Activated CD4-positive, CD25-positive, alpha-beta regulatory T cell treated with anti-CD3 and anti-CD28 coated beads, Interleukin-2, amount 50 U/mL, for 72 hours (primary cell): ENCODE measurements at places on chromosomes 16 and 17.

GRCh38 chr16:67814567-67814966, 7.9 kb downstream of the TSNAXIP1 start:
- no peak for DNase-seq

DNA sequence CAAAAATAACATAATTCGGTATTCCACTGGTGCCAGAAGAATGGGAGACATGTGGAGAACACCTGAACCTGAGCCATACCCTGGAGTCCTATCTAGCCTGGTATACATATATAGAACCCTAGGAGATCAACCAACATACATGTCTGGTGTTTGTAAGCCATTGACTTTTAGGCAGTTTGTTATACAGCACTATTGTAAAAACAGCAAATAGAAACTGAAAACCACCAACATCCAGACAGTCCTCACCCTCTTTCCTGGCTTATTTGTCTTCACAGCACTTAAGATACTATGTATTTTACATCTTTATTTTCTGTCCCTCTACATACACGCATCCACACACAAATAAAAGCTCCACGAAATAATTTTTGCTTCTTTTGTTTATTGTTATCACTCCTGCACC, 404.2 kb upstream of the PMFBP1 start:
- no peak for DNase-seq

GRCh38 chr17:73020110-73020509, 72.4 kb downstream of the SLC39A11 start:
- no peak for DNase-seq

- DNase-seq, result no peak
Measured at GRCh38 chr17:10112962-10113361, 85.4 kb downstream of the GAS7 start.

- no peak for DNase-seq
Measured at GRCh38 chr16:20107083-20107482, 33.4 kb upstream of the GPR139 start.

DNA sequence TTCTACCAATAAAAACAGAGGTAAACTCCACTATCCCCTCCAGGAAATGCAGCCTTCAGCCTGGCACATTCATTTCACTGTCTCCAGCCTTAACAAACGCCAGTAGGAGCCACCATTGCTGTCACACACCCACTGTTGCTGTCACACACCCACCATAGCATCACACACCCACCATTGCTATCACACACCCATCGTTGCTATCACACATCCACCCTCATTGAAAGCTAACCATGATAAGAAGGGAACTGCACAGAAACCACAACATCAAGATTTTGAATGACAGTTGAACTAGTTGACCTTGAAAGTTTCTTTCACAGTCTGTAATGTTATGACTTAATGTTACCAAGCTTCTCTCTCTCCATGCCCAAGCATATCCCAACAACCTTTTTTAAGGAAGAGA, 38.1 kb downstream of the SHCBP1 start:
- no peak for DNase-seq

GRCh38 chr17:63701868-63702720, 2.2 kb upstream of the LIMD2 start:
- peak; percentile 70 for DNase-seq

- DNase-seq, result no peak
Measured at GRCh38 chr16:86863609-86864008, 285.3 kb downstream of the FOXL1 start.

DNA sequence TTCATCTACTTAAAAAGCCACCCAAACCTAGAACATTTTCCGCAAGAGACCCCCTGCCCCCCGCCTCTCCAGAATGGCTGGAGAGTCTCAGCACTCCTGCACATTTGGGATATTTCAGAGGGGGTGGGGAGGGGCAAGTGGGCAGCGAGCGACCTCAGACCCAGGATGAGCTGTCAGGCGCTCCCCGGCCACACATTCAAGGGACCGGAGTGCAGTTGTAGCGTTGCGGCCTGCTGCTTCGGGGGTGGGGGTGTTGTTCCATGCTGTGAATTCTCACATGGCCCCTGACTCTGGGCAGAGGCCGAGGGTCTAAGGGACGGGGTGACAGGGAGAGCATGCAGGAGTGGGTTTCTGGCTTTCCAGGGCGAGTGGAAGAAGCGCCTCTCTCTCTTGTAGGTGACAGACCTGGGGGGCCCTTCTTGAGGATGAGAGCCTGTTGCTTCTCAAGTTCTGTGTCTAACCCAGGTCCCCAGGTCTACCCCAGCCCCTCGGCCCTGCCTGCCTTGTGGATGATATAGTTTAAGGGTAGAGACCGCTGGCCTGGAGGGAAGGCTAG, 231.2 kb downstream of the SEC14L1 start:
- DNase-seq, result no peak

- peak; percentile 79 for DNase-seq
Measured at GRCh38 chr17:82065638-82066303, at the start of gene DUS1L. DUS1L (minus strand) TSS chr17:82065804; CDS start chr17:82065059, 745 bp downstream.

DNA sequence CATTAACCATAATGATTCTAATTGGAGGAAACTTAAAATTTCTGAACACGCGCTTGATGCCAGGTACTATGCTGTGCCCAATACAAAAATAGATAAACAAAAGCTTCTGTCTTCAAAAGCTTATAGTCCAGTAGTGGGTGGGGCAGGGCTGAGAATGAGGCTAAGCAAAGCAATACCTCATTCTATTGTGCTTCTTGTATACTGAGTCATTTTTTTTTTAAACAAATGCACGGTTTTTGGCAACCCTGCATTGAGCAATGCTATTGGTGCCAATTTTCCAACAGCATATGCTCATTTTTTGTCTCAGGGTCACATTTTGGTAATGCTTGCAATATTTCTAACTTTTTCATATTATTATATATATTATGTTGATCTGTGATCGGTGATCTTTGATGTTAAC, 34.7 kb upstream of the HNF1B start:
- no peak for DNase-seq

GRCh38 chr16:30533748-30534367, 800 bp downstream of the ZNF747 start:
- DNase-seq, result no peak

- no peak for DNase-seq
Measured at GRCh38 chr16:16028311-16028999, 79.0 kb downstream of the ABCC1 start.

DNA sequence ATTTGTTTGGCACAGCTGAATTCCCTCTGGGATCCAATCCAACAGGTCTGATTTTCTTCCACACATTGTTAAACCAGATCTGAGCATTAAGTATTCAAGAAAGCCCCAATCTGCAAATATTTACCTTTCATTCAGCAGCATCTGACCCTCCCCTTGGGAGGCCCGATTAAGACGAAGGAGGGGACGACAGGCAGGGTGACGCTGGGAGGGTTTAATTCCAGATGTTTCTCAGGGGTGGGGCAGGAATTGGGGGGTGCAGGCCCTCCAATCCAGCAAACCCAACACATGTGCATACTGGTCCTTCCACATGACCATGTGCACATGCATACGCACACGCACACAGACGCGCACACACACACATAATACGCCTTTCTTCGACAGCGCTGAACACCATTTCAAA, 240.5 kb downstream of the GSG1L start:
- no peak for DNase-seq

GRCh38 chr16:26198221-26198620, 506.5 kb downstream of the HS3ST4 start:
- no peak for DNase-seq

DNA sequence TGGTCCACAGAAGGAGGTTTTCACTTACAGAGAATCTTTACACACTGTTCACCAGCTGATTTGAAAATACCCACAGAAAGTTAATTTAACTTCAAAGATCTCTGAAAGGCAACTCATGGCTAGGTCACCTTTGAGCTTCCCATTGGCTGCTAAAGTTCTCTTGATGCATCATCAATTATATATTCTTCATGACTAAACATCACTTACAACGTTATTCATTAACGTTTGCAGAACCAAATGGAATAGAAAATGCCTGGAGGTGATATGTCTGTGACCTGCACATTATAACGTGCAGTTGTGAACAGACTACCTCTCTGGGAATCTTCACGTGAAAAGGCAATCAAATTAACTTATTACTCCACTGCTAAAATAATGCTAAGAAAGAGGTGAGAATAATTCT, 238.5 kb downstream of the ZFHX3 start:
- no peak for DNase-seq

DNA sequence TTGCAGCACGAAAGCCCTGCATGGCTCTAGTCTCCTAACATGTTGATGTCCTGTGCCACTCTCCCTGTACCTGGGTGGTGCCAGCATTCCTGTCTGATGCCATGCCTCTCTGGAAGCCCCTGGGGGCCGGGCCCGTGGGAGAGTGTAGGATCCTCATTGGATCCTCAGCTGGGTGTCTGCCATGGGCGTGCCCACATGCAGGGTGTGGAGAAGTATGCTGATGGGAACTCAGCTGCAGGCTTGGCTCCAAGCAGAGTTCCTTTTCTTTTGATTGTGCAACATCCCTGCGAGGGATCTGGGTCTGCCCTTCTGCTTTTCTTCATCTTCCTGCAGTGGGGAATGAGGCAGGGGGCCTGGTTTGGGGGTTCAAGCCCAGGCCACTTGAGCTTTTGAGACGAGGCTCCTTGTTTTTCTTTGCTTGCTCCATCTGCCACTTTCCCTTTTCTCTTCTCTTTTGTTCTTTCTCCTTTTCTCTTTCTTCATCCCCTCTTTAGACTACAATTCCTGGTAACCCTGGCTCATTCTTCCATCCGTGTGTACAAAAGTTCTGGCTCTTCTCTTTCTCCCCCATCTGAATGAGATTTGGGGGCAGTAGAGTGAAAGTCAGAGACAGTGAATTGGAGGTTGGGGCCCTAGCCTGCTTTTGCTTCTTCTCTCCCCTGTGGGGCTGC, 32.9 kb downstream of the KSR1 start:
- DNase-seq, result no peak

- no peak for DNase-seq
Measured at GRCh38 chr17:37458805-37459204, 30.9 kb upstream of the DUSP14 start.

GRCh38 chr17:17139972-17140589, 66.1 kb downstream of the PLD6 start:
- DNase-seq, result no peak

DNA sequence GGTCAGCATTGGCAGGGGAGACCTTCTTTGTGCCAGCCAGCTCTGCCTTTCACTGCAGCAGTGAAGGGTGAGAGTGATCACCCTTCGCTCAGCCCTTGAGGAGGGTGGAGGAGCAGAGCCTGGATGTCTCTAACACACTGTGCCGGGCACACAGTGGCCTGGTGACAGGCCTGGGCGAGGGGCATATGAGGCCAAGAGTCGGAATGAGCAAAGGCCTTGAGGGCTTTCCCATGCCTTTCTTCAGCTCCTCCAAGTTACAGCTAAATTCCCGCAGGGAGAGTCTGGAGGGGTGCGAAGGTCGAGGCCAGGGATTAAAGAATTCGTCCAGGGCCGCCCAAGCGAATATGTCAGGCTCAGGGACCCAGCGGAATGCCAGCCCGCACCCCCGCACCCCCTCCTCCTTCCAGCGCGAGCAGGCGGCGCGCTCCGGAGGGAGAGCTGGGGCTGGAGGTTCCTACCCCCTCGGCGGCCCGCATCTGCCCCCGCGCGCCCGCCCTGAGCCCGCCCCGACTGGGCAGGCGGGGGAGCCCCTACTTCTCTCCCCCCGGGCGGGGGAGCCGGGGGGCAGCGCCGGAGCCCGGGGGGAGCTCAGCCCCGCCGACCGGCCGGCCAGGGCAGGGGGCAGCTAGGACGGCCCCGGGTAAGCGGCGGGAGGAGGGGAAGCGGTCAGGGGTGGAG, at the start of gene RASL10B:
Gene RASL10B, plus strand, starts transcription at position 401 of the 678 bp plus-strand sequence. CDS start 3,546 bp downstream, outside the sequence.
- no peak for DNase-seq

DNA sequence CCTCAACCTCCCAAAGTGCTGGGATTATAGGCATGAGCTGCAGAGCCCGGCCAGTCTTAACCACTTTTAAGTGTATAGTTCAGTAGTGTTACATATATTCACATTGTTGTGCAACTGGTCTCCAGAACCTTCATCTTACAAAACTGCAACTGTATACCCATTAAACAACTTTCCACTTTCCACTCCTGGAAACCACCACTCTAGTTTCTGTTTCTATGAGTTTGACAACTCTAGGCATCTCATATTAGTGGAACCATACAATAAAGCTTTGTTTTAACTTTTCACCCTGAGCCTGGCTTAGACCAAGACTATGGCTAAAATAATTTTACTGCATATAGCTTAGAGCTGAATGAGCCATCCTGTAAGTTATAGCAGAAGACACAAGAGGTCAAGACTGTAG, 108.0 kb upstream of the GOT2 start:
- DNase-seq, result no peak

- no peak for DNase-seq
Measured at GRCh38 chr17:36885771-36886377, 51.4 kb upstream of the LHX1 start.

DNA sequence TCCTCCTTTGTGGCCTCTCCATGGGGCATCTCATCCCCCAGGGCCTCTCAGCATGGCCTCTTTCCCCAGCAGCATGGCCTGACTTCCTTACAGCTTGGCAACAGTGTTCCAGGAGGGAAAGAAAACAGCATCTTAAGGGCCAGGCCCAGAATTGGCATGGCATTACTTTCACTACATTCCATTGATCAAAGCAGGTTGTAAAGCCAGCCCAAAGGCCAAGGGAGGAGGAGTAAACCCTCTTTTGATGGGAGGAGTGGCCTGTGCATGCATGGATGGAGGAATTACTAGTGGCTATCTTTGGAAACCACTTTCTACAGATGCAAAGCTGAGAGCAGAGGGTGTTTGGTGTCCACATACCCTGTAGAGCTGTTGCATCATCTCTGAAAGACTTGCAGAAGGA, 149.4 kb downstream of the AIPL1 start:
- DNase-seq, result no peak

- DNase-seq, result peak; percentile 31
Measured at GRCh38 chr17:35046740-35047283, 16.7 kb downstream of the RFFL start.

GRCh38 chr17:79678091-79678735, 52.5 kb upstream of the ENPP7 start:
- DNase-seq, result no peak

DNA sequence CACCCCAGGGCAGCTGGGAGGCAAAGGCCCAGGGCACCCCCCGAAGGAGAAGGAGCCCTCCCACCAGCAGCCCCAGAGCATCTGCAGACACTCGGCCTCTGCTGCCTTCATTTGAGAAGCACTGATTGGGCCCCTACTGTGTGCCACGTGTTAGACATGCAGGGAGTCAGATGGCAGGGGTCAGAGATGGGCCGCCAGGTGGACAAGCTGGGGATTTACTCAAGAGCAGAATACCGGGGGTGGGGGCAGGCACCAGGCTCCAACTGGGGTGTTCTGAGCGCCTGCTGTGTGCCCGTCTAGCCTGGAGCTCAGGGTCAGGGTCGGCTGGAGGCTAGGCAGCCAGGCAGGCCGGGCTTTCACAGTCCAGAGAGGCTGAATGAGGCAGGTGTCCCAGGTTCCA, 18.7 kb downstream of the TPSG1 start:
- DNase-seq, result no peak

GRCh38 chr16:87017371-87018012, 299.7 kb downstream of the C16orf95 start:
- no peak for DNase-seq
